Activated CD4-positive, alpha-beta T cell treated with anti-CD3 and anti-CD28 coated beads, Interleukin-2, amount 10 ng/mL, durations not matched to agents 7 days and 5 days (primary cell): ENCODE measurements at places on chromosomes 2 and 18. TPM values are rescaled to one million over a fixed set of nuclear protein-coding genes. Genes with fewer than 3 reads are reported as not detected.

GRCh38 chr2:20446255-20446916 lies 488 bp upstream of the RHOB start:
- DNase-seq = no peak

DNA sequence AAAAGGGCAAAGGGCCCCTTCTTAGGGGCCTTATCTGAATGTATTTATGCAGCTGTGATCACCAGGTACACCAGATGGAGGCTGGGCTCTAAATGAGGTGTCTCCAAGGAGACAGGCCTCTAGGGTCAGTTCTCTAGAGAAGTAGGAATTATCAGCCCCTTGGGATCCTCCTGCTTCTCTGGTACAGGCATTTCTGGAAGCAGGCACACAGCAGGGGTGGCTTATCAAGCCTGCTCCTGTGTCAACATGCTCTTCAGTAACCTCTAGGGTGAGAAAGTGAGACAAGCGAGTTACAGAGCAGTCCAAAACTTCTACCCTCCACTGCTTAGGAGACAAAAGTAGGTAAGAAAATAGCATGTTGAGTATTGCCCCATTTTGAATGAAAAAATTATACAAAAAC lies 13.8 kb downstream of the TPGS2 start:
- DNase-seq = no peak

GRCh38 chr2:153230977-153231376 lies 247.6 kb downstream of the RPRM start:
- no peak for DNase-seq

GRCh38 chr18:35705988-35706387 lies 124.4 kb downstream of the GALNT1 start:
- DNase-seq = no peak

- DNase-seq = no peak
These were observed 79.6 kb downstream of the HRH4 start for GRCh38 chr18:24539866-24540617.

GRCh38 chr2:75633620-75634019 lies 13.0 kb upstream of the MRPL19 start:
- DNase-seq = no peak

DNA sequence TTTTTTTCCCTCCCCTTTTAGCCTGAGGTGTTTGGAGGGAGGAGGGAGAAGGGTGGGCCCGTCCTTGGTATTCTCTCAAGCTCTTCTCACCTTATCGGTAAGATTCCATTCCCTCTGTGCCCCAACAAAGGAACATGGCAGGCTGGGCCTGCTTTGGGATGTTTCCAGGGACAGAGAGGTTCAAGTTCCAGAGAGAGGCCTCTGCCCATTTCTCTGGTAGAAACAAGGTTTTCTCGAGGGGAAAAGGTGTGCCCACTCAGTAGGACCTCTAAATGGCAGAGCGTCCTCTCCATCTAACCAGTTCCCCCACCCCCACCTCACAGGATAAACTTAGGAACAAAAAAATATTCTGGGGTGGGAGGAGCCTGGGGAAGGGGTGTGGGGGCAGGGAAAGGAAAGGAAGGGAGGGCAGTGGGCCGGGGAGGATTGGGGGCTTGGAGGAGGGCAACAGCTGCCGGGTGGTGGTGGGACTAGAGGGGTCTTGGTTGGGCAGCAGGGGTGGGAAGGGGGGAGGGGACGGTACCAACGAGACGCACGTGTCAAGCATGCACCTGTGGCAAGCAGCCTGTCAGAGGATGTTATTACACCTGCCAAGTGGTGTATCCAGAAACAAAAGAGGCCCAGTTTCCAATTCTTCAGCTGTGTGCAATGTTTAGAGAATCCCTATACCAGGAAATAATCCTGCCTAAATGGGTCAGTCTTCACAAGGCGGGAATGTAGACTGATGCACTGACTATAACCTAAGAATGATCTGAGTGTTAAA lies 2.1 kb downstream of the PCBP1 start:
- peak; percentile 48 for DNase-seq

GRCh38 chr2:212428681-212429478 lies 109.7 kb downstream of the ERBB4 start:
- DNase-seq = no peak

GRCh38 chr18:76219023-76219422 lies 276.0 kb downstream of the ZNF516 start:
- no peak for DNase-seq

- DNase-seq = no peak
These were observed 125.1 kb upstream of the CDH19 start for GRCh38 chr18:66728951-66729350.

DNA sequence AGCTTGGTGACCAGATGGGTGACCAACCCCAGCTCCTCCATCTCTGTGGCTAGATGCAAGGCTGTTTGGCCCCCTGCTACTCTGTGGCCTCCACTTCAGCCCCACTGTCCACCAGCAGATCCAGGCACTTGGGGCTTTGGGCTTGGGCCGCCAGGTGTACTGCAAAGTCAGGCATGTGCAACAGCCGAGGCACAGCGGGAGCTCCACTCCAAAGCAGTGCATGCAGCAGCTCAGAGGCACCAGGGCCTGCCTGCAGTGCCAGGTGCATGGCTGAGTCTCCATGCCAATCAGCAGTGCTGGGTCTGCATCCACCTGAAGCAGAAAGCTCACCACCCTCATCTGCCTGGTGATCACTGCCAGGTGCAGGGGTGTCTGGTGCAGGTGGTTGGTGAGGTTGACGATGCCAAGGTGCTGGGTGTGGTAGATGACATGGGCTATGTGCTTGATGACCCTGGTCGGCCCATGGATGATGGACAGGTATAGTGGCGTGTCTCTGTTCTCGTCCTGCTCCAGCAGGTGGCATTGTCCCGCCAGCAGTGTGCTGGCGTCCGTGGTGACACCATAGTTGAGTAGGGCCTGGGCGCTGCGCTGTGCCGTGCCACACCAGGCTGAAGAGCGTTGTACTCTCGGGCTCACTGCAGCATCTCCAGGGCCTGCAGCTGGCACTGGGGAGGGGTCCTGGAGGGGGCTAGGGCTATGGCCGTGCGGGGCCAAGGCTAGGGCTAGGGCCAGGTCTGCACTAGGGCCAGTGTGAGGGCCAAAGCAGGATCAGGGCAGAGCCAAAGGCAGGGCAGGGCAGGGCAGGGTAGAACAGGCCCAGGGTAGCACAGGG lies 1.0 kb upstream of the ANKRD62 start:
- no peak for DNase-seq

DNA sequence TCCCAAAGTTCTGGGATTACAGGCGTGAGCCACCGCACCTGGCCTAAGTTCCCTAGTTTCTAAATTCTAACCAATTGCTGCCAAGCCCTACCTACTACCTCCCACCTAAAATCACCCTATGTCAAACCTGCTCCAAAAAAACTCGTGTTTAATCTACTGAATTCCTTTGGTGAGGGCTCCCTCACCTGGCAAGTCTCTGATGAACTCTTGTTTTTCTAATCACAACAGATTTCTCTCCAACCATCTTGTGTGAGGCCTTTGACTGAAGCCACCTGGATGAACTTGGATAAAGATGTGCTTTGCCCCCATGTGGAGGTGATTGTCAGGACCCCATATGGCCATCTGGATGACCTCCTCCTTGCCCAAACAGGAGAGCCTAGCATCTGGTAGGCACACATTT lies 17.4 kb upstream of the SLC35G4 start:
- DNase-seq = no peak

DNA sequence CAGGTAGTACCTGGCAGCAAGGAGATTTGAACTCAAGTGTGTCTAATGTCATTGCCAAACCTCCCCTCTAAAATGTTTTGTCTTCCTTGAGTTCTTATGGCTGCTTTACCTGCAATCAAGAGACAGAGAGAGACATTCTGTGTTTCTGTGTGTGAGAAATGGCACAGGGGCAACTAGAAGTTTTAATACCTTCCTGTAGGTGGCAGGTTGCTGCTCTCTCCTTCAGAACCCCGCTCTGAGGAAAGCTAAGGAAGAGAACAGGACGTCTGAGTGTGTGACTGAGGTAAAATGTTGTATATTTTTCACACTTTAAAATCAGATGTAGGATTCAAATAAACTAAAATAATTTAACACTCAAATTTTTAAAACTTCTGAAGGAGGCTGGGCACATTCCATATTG lies 19.2 kb downstream of the DTNA start:
- no peak for DNase-seq

- no peak for DNase-seq
These were observed 148.7 kb downstream of the TFCP2L1 start for GRCh38 chr2:121136323-121136722.

DNA sequence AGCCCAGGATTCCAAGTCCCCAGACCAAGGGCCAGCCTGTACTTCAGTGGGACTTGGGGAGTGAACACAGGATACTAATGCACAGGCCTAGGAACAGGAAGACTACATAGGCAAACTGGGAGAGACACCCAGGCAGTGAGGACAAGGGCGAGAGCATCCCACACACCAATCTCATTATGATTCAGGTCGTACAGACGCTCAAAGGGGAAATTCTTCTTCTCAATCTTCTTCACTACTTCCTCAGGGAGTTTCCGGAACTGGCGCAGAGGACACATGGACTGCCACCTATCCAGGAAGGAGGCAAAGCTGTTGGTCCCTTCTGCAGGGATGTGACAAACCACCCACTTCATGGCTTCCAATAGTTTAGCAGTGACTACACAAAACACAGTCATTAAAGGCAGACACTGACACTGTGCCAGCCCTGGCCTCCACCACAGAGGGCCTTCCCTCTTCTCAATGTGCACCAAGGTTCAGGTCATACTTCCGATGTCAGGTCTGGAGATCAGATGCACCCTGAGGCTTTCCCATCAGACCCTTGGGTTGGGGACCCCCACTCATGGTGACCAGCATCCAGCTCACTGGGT lies 18.0 kb downstream of the SNRNP200 start:
- no peak for DNase-seq

DNA sequence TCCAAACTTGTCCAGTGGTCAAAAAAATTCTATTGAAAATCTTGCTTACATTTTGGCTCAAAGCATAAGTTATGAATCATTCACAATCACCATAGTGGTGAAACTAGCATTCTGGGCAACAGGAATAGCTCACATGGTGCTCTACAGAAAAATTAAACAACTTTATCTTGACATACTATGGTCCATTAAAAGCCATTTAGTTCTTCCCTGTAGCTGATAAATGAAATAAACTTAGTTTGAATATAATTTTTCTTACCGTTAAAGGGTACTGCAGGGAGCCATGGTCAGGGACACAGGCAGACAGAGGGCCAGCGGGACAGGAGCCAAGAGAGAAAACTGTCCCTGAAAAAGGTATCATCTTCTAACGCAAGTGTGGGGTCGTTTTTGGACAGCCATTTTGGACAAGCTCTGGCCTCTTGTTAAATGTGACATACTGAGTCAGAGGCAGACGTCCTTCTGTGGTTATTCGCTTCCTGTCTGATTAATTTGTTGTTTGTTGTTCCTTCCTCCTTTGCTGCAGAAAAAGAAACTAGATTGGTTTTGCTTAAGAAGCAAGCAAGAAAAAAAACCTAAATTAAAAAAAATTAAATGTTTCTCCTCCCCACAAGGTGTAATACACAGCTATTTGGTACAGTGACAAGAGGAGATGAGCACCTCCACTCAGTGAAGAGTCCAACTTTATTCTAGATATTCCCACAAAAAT lies at the start of gene WIPF1:
Gene WIPF1 (minus strand): TSS at position 460 of the 703 bp plus-strand sequence. CDS start 12,231 bp downstream, outside the sequence.
- peak; percentile 65 for DNase-seq

- no peak for DNase-seq
These were observed 14.3 kb upstream of the TRIB2 start for GRCh38 chr2:12702168-12703121.

- no peak for DNase-seq
These were observed 388.9 kb downstream of the SETBP1 start for GRCh38 chr18:45069546-45069945.

DNA sequence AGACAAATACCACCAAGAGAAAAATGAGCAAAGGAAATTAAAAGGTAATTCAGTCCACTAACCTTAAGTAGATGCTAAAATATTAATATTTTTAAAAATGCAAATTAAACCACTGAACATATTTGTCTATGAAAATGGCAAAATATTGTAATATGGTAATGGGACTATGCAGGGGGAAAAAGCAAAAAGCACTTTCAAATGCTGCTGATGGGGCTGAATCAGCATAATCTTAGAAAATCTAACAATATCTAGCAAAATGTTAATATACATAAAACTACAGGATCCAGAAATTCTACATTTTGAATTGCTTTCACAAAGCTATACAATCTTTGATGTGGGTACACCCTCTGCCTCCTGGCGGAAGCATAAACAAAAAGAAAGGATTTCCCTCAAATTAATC lies 86.9 kb upstream of the DTNB start:
- no peak for DNase-seq

DNA sequence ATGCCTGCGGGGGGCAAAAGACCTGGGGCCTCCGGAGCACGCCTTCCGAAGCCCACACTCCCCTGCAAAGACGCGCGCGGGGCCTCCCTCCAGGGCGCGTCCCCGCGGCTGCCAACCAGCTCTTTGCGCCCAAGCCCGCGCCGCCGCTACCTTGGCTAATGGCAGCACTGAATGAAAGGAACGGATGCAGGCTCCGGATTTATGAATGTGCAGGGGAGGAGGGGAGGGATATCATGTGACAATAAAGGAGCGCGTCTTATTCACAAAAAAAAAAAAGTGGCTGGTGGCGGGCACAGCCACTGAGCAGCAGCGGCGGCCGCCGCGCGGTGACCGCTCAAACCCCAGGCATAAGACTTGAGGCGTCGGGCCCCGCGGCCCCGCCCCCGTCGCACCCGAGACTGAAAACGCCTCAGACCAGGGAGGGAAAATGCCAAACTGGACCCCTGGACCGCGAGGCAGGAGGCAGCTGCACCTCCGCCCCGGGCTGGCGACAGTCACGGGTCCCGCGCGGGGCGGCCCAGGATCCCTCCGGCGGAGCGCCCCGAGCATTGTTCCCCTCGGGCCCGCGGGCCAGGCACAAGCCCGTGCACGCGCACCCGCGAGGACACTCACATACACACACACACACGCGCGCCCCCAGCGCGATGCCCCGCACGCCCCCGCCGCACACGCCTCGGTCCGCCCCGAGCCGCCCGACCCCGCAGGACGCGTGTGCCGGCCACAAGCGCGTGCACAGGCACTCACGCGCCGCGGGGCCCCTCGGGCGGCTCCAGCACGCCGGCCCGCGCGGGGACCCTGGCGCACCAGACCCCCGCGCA lies 1.6 kb downstream of the SPRED2 start:
- peak; percentile 81 for DNase-seq

CPLX4 gene
- not detected for total RNA-seq

WNT10A gene
- total RNA-seq = 0.10 TPM

CYP1B1 gene
- total RNA-seq = 13.8 TPM

EVX2 gene
- not detected for total RNA-seq

ASB18 gene
- not detected for total RNA-seq

CNTNAP5 gene
- total RNA-seq = not detected

PGAP1 gene
- total RNA-seq = 39.0 TPM

RIT2 gene
- total RNA-seq = not detected

GPR35 gene
- 4.1 TPM for total RNA-seq

RNF149 gene
- 66.3 TPM for total RNA-seq

LGALSL gene
- total RNA-seq = 0.83 TPM

CACNB4 gene
- 0.12 TPM for total RNA-seq

EFR3B gene
- 0.06 TPM for total RNA-seq

CCDC68 gene
- 0.29 TPM for total RNA-seq

HOXD11 gene
- total RNA-seq = not detected

ALPI gene
- total RNA-seq = not detected

MAL gene
- total RNA-seq = 237 TPM
